ENCODE measurements at places on chromosomes 12 and 14.

DNA sequence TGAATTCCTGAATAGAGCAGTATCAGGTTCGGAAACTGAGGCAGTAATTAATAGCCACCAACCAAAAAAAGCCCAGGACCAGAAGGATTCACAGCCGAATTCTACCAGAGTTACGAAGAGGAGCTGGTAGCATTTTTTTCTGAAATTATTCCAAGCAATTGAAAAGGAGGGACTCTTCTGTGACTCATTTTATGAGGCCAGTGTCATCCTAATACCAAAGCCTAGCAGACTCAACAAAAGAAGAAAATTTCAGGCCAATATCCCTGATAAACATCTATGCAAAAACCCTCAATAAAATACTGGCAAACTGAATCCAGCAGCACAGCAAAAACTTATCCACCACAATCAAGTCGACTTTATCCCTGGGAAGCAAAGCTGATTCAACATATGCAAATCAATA is 202.3 kb upstream of the SLC16A7 start:
- no peak for DNase-seq

DNA sequence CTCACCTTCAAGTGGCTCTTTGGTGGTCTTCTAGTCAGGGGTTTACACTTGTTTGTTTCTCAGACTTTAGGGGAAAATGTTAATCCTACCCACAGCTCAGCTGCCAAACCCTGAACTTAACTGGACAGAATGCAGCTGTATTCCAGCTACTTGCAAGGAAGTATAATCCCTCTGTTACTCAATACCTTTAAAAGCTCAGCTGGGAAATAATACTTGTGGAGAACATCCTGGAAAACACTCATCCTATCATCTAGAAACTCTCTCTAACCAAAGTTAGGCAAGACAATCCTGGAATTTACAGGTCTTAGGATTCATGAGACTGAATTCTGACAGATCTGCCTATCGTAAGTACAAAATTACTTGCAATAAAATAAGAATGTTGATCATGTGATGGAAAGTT is 404.1 kb downstream of the ADAMTS20 start:
- no peak for DNase-seq

DNA sequence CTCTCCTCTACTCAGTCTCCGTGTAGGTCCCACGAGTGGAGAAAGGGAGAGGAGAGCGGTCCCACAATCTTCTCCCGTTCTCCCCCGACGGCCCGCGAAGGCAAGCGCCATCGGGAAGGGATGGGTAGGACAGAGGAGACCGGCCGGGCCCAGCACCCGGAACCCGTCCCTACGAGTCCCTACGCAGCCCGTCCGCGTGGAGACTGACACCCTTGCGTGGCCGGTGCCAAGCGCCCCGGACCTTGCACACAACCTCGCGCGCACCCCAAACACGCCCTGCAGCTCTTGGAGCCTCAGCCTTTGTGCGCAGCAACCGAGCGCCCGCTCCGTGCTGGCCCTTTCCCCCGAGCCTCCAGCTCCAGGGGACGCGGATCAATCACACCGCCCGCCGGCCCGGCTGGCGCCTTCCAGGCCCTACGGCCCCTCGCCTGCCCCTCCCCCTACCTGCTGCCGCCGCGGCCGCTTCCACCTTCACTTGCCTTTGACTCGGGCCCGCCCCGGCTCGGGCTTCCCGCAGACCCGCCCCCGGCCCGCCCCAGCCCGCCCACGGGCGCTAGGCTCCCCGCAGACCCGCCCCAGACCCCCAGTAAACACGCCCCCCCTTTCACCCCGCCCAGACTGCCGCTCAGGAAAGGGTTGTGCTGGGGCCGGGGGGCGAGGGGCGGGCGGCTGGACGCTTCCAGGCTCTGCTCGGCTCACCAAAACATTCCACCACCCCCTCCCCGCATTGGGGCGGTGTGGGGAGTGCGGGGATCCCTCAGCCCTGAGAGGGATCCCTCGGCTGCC is at the start of gene NDRG2:
NDRG2 (minus strand) TSS at position 477 of the 786 bp plus-strand sequence. CDS start 1,746 bp downstream, outside the sequence.
- DNase-seq: peak; percentile 57

DNA sequence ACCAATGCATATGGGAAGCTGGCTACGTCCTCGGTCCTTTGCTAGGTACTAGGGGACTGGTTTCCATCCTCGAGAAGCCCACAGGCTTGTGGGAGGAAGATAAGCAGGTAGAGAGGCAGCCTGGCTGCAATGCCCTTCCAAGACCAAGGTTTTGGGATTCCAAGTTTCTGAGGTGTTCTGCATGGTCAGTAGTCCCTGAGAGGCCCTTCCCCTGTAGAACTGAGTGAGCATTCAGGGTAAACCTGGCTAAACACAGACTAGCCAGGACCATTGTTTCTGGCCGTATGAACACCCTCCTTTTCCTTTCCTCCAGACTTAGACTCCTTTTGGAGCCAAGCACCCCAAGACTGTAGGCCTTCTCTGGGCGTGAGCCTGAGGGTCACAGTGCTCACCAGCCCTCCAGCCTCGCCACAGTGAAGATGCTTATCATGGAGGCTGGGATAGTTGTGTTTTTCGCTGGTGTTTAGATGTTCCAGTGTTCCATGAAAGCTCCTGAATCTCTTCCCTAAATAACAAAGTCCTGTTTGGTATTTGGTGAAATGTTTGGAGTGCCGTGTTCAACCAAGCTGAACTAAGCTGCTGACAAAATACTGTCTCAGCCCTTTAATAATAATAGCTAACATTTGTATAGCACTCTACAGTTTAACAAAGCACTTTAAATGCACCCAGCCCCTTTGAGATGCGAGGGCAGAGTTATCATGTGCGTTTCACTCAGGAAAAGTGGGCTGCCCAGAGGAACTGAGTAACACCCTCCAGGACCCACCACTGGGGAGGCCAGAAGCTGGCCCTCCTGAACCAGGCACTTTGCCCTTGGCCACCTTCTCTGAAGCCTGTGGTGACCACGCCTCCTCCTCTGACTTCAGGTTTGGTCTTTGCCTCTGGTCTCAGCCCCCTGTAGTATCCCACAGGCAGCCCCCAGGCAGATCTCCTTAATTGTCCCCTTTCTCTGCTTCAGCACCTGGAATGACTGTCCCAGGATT is 284.5 kb downstream of the CACNA1C start:
- DNase-seq: no peak

GRCh38 chr14:100654025-100654813 is 67.0 kb upstream of the BEGAIN start:
- no peak for DNase-seq

DNA sequence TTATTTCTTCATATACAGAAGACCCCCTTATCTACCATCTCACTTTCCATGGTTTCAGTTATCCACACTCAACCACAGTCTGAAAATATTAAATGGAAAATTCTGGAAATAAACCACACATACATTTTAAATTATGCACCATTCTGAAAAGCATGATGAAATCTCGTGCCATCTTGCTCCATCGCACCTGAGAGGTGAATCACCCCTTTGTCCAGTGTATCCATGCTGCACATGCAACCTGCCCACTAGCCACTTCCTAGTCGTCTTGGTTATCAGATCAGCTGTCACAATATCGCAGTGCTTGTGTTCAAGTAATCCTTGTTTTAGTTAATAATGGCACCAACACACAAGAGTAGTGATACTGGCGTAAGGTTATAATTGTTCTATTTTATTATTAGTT is 145.7 kb downstream of the C12orf42 start:
- DNase-seq: no peak

GRCh38 chr12:47709237-47709636 is 3.4 kb upstream of the RPAP3 start:
- DNase-seq: no peak

DNA sequence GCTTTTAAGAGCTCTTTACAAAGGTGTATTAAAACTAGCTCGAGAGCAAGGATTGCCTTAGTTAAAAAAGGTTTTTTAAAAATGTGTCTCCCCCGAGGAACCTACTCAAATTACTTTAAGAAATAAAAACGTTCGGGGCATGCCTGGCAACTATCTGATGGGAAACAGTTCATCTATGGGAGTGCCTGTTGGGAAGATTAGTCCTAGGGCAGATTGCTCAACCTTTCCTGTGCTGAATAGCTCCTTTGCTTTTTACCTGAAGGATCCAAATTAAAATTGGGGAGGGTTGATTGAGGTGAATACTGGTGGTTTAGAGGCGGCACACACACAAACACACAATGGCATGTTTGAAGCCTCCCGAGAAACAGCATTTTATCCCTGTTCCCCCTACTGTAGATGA is 541.4 kb upstream of the ATP2B1 start:
- no peak for DNase-seq

- no peak for DNase-seq
Measured at GRCh38 chr12:81207173-81207572, 129.3 kb downstream of the ACSS3 start.

GRCh38 chr12:68587448-68587873 is 23.2 kb upstream of the RAP1B start:
- DNase-seq: no peak

DNA sequence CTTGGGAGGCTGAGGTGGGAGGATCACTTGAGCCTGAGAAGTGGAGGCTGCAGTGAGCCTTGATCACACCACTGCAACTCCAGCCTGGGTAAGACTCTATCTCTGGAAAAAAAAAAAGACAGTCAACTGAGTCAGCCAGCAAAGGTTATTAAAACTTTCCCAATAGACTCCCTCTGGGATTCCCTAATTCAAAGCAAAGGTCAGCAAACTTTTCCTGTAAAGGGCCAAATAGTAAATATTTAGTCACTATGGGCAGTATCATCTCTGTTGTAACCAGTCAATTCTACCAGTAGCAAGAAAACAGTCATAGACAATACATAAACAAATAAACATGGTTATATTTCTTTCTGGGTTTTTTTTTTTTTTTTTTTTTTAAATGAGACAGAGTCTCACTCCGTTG is 122.5 kb downstream of the IPO8 start:
- DNase-seq: no peak

GRCh38 chr14:30559638-30560091 is 707 bp downstream of the G2E3 start:
- no peak for DNase-seq

- no peak for DNase-seq
Measured at GRCh38 chr12:112017041-112017440, 3.8 kb downstream of the ERP29 start.

GRCh38 chr12:109589691-109590245 is 16.2 kb downstream of the MVK start:
- no peak for DNase-seq

- no peak for DNase-seq
Measured at GRCh38 chr14:50750323-50750722, 80.6 kb downstream of the NIN start.

GRCh38 chr14:104384776-104385071 is 194.8 kb upstream of the C14orf180 start:
- DNase-seq: no peak

DNA sequence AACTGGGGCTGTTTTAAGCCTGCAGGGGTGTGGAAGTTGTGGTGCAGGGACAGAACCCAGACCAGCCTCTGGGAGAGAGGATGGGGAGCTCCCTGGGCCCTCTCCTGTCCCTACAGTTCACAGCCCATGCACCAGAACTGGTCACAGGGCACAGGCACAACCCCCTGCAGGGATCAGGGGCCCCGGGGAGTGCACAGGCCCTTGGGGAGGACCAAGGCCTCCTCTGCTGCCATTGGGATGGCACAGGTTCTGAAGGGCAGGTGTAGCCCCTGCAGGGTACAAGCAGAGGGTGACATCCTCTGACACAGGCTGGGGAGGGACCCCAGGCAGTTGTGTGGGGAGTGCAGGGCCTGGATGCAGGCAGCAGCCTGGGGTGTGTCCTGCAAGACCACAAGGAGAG is 66.4 kb upstream of the SFSWAP start:
- no peak for DNase-seq

DNA sequence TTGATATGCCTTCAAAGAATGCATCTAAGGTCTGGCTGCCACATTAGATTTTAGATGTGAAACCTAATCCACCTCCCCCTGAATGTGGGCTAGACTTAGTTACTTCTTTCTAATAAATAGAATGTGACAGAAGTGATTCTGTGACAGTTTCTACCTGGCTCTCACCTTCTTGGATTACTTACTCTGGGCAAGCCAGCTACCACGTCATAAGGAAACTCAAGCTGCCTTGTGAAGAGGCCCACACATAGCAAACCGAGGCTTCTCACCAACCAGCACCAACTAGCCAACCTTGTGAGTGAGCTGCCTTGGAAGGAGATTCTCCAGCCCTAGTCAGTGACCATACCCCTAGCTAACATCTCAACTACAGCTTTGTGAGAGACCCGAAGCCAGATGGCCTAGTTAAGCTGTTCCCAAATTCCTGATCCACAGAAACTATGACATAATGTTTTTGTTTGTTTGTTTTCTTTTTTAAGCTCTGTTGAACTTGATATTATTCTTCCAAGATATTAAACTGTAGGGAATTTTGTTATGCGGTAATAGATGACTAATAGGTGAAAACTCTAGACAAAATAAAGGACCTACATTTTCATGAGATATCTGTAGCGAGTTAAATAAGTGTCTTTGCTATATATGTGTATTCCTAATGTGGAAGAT is 6.2 kb downstream of the GPR19 start:
- no peak for DNase-seq

DNA sequence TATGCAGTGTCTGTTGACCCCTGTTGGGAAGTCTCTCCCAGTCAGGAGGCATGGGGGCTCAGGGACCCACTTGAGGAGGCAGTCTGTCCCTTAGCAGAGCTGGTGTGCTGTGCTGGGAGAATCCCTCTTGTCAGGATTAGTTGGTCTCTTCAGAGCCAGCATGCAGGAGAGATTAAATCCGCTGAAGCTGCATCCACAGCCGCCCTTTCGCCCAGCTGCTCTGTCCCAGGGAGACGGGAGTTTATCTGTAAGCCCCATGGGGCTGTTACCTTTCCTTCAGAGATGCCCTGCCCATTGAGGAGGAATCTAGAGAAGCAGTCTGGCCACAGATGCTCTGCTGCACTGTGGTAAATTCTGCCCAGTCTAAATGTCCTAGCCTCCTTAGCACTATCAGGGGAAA is 13.1 kb upstream of the KLRC1 start:
- no peak for DNase-seq

DNA sequence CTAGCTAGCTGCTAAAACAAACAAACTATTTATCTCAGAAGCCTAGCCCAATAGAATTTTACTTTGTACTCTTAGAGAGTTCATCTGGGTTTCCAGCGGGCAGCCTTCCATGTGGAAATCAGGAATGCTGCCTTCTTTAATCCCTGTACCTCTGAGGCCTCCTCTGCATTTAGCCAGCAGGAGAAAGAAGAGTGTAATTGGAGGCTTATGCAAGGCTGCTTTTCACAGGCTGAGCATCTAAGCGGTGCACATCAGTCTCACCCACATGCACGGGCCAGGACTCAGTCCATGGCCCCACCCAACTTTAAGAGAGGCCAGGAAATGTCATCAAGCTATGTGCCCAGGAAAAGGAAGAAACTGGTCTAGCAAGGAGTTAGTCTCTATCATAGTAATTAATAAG is 14.0 kb upstream of the PTGDR start:
- DNase-seq: no peak

DNA sequence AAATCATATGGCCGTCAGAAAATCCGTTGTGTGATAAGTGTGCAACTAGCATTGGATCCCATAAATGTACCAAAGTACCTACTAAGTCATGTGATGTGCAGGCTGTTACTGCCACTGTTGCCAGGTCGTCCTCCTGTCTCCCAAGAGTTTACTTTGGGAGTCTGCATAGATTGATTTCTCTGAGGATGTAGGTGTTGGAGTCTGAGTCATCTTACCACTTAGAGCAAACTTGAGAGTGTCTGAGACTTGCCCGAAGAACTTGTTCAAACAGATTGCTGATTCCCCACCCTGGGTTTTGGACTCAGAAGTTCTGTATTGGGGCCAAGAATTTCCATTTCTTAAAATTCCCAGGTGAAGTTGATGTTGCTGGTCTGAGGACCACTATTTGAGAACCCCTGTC is 11.4 kb downstream of the TMX1 start:
- DNase-seq: no peak
